Adrenal gland (tissue), 19 donors: ENCODE measurements at places on chromosomes 4 and X. TPM values are rescaled to one million over a fixed set of nuclear protein-coding genes. Genes with fewer than 3 reads are reported as not detected.

DNA sequence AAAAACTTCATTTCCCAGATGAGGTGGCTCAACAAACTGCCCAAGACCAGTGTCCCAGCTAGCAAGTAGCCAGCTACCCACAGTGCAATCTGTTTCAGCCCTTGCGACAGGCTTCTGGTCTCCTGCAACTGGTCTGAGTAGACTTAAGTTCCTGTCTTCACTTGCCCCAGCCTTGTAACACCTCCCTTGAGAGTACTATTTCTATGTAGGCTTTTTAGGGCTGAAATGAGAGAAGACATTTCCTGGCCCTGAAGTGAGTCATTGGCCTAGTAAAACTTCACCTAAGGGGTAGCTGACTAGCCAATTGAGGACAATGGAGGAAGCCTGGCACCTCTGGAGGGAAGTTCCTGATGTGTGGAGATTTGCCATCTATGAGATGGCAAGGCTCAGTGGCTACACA is 80.1 kb upstream of the STIM2 start:
- no peak for DNase-seq

DNA sequence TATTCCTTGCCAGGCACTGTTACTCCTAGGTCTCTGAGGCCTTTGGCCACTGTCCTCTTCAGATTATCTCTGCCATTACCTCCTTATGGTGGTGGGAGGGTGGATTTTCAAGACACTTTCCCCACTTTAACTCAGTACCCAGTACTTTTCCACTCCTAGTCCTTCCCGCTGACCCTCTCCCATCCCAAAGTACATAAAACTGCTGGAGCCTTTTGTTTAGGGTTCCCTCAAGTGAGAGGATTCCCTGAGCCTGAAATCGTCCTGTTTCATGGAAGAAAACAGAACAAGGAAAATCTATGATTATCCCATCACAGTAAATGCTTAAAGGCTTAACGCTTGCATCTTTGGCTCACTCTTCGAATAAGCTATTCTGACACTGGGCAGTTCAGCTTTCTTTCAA is 1742.5 kb upstream of the ADGRL3 start:
- DNase-seq = no peak

POF1B gene
- total RNA-seq = 0.28 TPM

SLC6A14 gene
- total RNA-seq = 0.11 TPM

GRCh38 chr4:145565328-145565727 is 53.9 kb upstream of the MMAA start:
- DNase-seq = no peak

DNA sequence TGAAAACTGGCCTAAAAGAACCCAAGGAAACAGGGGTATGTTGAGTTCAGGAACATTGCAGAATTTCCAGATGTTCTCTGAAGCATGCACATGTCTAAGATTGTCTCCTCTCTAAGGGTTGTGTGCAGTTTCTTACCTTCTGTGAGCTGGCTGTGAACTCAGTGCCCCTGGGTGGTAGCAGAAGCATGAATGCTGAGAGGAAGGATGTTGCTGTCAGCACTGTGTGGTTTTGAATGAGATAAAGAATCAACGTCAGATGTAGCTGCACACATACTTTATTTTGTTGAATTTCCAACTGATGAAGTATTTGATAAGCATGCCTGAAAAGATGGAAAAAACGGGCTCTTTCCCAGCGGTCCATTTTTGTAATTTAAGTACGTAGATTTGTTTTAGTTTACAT is 23.8 kb upstream of the CD38 start:
- no peak for DNase-seq

- DNase-seq = no peak
Observed at GRCh38 chr4:183675625-183676024, 16.5 kb downstream of the TRAPPC11 start.

GRCh38 chr4:84419201-84419600 is 79.9 kb downstream of the NKX6-1 start:
- no peak for DNase-seq

- no peak for DNase-seq
Observed at GRCh38 chrX:9671998-9672397, 93.6 kb downstream of the GPR143 start.

DNA sequence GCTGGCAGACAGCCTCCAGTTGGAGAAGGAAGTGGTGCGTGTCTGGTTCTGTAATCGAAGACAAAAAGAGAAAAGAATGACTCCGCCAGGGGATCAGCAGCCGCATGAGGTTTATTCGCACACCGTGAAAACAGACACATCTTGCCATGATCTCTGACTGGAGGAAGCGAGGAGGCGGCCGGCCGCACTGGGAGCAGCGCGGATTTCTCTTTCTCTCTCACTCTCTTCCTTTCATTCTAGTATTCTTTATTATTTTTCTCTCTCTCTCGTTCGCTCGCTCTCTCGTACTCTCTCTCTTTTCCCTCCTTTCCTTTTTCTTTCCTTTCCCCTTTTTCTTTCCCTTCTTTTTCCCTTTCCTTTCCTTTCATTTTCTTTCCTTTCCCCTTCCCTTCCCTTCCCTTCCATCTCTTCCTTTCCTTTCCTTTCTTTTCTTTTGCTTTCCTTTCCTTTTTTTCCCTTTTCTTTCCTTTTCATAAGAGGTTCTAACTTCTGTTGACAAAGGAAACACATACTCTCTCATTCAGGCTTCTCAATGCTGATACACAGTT is 1.2 kb downstream of the POU3F4 start:
- no peak for DNase-seq

LINC00632 gene
- 30.5 TPM for total RNA-seq

GRCh38 chrX:12945494-12945893 is 29.4 kb upstream of the TMSB4X start:
- no peak for DNase-seq

- no peak for DNase-seq
Observed at GRCh38 chr4:102356562-102357202, 11.4 kb upstream of the SLC39A8 start.

DNA sequence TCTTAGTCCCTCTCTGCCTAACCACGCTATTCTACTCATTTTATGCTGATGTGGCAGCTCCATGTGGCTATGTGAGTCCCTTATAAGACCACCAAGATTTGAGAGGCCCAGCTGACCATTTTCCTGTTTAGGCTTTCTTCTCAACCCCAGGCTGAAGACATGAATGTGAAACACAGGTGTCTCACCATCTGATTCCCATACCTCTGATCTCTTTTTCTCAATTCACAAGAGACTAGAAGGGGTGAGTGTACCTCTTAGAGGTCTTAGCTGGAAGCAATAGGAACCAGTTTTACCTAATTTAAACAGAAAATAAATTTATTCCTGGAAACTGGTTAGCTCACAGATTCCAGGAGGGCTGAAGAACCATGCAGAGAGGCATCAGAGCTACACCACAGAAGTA is 276.5 kb upstream of the FMR1 start:
- no peak for DNase-seq

GRCh38 chrX:30910124-30910860 is 21.2 kb upstream of the TAB3 start:
- DNase-seq = no peak

PPEF1 gene
- total RNA-seq = 0.60 TPM

SPANXA2 gene
- total RNA-seq = not detected

DNA sequence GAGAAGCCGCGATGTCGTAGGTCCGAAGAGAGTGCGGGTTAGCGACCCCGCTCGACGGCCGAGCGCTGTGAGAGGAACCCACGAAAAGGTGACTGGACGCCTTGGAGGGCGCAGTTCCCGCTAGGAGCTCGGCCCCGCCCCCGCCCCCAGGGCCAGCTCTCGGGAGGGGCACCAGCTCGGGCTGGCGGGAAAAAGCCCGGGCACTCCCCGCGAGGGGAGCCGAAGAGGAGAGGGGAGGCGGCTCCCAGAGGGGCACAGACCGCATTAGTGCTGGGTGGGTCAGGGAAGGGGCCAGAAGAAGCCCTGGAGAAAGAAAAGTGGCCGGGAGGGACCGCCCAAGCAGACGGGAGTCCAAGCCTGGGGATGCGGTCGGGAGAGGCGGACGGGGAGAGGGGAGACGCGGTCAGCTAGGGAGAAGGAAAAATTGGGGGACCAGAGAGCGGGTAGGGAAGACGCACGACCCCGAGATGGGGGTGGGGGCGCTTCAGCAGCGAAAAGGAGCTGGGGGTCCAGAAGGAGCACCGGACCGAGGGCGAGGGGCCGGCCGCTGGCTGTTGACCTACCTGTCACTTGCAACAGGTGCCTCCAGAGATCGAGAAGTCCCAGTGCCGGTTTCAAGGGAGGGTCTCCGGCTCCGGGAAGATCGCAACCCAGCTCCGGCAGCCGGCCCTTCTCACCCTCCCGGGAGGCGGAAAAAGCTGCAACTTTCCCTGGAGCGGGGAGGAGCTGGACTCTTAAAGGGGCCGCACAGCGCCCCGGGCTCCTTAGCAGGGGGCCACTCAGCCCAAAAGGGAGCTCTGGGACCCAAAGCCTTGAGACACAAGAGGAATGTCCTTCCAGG is at the start of gene SYTL4:
TSS of gene SYTL4 (minus strand) at position 681 of the 841 bp plus-strand sequence. CDS start 30,084 bp downstream, outside the sequence.
- DNase-seq = peak; percentile 3

MCUB gene
- 8.3 TPM for total RNA-seq

DNA sequence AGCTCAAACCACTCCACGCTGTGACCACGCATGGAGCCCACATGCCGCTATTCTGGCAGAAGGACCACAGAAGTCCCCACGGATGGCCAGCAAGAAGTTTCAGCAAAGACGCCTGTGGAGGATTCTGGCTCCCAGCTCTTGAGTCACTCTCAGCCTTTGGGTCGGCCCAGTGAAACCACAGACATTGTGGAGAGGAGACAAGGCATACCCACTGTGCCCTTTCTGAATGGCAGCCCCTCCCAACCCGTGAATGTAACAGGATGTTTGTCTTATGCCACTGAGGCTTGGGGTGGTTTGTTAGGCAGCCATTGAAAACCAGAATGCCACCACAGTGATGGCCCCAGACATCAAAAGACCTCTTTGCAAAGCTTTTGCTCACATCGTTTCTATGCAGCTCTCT is 42.7 kb downstream of the ABLIM2 start:
- no peak for DNase-seq

- no peak for DNase-seq
Observed at GRCh38 chr4:55343887-55344286, 2.2 kb upstream of the SRD5A3 start.

FGA gene
- 0.17 TPM for total RNA-seq

TMEM255A gene
- 0.83 TPM for total RNA-seq

GRCh38 chr4:166169111-166169510 is 296.1 kb downstream of the TLL1 start:
- no peak for DNase-seq

FHIP1A gene
- total RNA-seq = 7.8 TPM

- no peak for DNase-seq
Observed at GRCh38 chr4:105345358-105345757, 128.5 kb downstream of the PPA2 start.

- no peak for DNase-seq
Observed at GRCh38 chrX:2351999-2352995, 148.5 kb downstream of the DHRSX start.
